ENCODE measurements at places on chromosomes 2 and 18. TPM values are rescaled to one million over a fixed set of nuclear protein-coding genes. Genes with fewer than 3 reads are reported as not detected.

DNA sequence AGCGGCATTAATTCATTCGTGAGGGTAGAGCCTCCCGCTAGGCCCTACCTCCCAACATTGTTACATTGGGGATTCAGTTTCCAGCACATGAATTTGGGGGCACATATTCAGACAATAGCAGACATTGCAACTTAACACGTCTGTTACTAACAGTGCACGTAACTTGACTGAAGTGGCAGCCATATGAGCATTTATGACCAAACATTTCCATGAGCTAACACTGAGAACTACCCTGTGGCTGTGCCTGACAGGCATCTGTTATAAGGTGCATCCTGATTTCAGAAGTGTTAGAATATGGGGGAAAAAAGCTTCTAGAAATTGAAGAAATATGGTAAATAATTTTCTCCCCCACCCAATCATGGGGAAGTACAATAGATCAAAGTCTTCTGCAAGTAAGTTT, 24.5 kb downstream of the MALT1 start:
- no peaks in the 10 kb centered on the region for H3K27me3 ChIP-seq
- DNase-seq = no peak
- H3K4me1 ChIP-seq = no peaks in the 10 kb centered on the region
- no peaks in the 10 kb centered on the region for H3K36me3 ChIP-seq
- no peak overlapping the region for H3K27ac ChIP-seq

- H3K36me3 ChIP-seq = no peaks in the 10 kb centered on the region
- peak; percentile 77 for DNase-seq
- H3K4me3 ChIP-seq = peak within 1 kb of the TSS; percentile 24
- no peak within 1 kb of the TSS for H3K27ac ChIP-seq
- H3K4me1 ChIP-seq = peaks cover 21% of the 10 kb centered on the region
These were observed at the start of gene CGREF1 for GRCh38 chr2:27118525-27119329. Gene CGREF1 (minus strand): TSS chr2:27119128. CDS start chr2:27104366, 14,762 bp downstream.

- peaks cover 30% of the 10 kb centered on the region for H3K36me3 ChIP-seq
- DNase-seq = no peak
- H3K27ac ChIP-seq = no peak overlapping the region
- no peaks in the 10 kb centered on the region for H3K4me1 ChIP-seq
- no peaks in the 10 kb centered on the region for H3K27me3 ChIP-seq
- no peak overlapping the region for H3K4me3 ChIP-seq
These were observed 25.5 kb downstream of the CHST10 start for GRCh38 chr2:100391735-100392515.

DNA sequence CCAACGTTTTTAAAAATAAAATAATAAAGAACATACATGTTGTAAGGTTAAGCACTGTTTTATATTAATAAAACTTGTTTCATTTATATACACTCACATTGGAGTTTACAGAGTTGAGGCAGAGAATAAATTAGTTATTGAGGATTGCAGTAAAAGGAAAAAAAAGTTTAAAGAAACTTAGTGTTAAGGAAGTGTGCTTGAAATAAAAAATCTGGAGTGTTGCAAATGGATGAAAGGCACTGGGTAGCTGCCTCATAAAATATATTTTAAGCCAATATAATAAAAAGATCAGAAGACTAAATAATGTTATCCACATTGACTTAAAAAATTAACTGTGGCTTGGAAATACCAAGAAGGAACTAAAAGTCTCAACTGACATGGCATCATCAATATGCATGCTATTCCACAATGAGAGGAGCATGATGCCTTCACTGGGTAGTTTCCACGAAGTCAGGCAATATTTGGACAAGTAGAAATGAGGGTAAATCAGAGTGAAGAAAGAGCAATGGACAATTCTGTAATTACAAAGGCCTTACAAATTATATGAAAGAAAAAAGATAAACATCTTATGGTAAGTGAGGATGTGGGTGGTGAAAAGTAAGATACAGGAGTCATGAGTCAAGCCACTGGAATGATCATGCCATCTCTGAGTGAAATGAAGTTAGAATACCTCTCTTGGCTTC, 2.5 kb downstream of the GALNT3 start:
- no peak overlapping the region for H3K27ac ChIP-seq
- H3K4me3 ChIP-seq = no peak overlapping the region
- peaks cover 28% of the 10 kb centered on the region for H3K4me1 ChIP-seq
- no peaks in the 10 kb centered on the region for H3K36me3 ChIP-seq
- DNase-seq = no peak

DNA sequence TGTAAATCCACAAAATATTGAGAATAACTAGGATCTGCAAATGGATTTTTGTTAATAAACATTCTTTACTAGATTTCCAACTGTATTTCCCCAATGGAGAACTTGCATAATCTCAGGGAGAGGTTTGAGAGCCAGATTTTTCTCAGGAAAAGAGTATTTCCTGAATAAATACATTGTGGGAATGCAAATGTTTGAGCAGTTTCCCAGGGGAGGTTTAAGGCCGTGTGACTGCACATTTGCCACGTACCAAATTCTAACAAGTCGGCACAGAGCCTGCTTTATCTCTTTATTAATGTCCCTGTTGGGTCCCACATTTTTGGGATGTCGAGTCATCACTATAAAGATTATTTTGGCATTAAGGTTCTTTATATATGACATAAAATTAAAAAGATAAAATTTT, 27.0 kb downstream of the TFPI start:
- no peaks in the 10 kb centered on the region for H3K27me3 ChIP-seq
- H3K4me1 ChIP-seq = no peaks in the 10 kb centered on the region
- no peak for DNase-seq
- no peaks in the 10 kb centered on the region for H3K36me3 ChIP-seq
- no peak overlapping the region for H3K4me3 ChIP-seq
- no peak overlapping the region for H3K27ac ChIP-seq

DNA sequence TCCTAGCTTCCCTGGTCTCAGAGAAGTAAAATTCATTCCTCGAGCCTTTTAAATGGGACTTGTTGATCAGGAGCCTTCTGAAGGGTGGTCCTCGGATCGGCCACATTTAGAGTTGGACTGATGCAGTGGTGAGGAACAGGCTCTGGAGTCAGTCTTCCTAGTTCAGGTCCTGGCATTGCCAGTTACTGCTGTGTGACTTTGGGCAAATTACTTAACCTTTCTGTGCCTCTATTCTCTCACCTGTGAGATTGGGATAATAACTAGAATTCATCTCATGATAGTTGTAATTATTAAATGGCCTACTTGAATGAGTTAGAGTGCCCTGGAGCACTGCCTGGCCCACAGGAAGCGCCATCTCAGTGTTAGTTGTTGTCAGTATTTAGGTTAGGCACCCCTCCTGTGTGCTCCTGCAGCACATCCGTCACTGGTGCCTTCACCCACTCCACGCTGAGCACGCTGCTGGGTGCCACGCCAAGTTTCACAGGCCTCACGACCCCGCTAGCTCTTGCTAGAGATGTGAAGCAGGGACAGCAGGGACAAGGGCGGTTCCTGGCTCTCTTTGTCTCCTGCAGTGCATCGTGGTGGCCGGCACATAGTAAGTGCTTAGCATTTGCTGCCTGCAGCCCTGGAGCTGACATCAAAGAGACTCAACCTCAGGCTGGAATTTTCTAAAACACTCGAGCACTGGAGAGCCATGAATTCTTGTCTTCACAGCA, 122.9 kb downstream of the FAM210A start:
- no peak overlapping the region for H3K27ac ChIP-seq
- H3K36me3 ChIP-seq = no peaks in the 10 kb centered on the region
- no peak overlapping the region for H3K4me3 ChIP-seq
- no peaks in the 10 kb centered on the region for H3K4me1 ChIP-seq

DNA sequence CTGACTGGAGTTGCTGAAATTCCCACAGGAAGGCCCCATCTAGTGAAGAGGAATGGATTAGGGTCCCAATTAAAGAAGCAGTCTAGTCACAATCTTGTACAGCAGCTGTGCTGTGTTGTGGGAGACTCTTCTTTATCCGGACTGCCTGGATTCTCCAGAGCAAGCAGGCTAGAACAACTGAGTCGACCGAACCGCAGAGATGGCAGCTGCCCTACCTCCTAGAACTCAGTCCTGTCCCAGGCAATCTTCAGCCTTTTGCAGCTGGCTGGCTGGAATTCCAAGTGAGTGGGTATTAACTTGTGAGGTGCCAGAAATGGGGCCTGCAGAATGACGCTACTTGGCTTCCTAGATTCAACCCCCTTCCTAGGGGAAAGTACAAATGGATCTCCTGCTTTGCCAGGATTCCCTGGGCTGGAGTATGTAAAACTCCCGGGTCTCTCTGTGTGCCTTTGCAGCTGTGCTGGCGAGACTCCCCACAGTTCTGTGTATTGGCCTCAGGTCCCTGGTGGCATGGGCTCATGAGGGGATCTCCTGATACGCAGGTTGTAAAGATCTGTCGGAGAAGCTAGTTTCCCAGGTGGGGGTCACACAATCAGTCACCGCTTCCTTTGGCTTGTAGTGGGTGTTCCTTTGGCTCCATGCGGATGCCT, 1952.6 kb upstream of the LRRTM1 start:
- DNase-seq = no peak
- no peaks in the 10 kb centered on the region for H3K4me1 ChIP-seq
- no peak overlapping the region for H3K27ac ChIP-seq
- H3K36me3 ChIP-seq = no peaks in the 10 kb centered on the region
- H3K4me3 ChIP-seq = no peak overlapping the region

The SNORC gene
- total RNA-seq = 3.6 TPM
